ENCODE measurements at places on chromosomes 3 and 15.

- DNase-seq = no peak
Observed at GRCh38 chr3:122691195-122691594, 10.6 kb downstream of the PARP14 start.

- no peak for DNase-seq
Observed at GRCh38 chr3:58575971-58576652, 1.1 kb downstream of the FAM107A start.

DNA sequence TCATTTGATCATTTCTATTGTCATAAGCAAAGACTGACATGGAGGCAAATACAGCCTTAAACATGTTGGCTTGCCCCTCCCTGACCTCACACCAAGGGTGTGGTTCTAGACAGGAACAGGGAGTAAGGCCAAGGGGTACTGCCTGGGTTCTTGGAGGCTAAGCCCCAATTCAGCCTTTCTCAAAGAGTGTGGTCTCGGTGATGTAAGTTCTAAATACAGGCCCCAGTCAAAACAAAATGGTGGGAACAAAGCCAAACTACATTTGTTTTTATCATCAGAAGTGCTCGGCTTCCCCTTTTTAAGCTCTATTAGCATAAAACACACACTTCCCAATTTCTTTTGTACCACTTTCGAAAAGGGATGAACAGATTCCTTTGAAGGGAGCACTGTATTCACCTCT, 129.5 kb downstream of the ATP8B4 start:
- no peak for DNase-seq

- no peak for DNase-seq
Observed at GRCh38 chr15:81529481-81529880, 155.5 kb upstream of the TMC3 start.

GRCh38 chr3:179451265-179452175, at the start of gene GNB4:
Gene GNB4 (minus strand): TSS chr3:179451470. CDS start chr3:179426200, 25,270 bp downstream.
- peak; percentile 6 for DNase-seq

DNA sequence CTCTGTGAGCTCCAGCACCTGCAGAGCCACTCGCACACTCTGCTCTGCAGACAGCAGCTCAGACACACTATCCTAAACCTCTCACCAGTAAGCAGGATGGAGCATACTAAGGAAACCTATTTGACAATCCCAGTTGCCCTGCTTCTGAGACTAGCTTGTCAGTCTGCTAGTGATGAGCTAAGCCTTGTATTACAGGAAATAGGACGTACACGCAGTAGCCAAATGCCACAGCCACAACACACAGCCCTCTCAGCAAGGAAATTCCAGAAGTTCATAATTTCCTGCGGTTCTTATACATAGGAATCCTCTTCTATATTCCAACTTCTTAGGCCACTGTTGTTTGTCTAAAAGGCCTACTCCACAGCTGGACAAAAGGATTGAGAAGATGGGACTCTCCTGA, 74.5 kb downstream of the MYLK start:
- DNase-seq = no peak

- DNase-seq = no peak
Observed at GRCh38 chr15:100457201-100457600, 71.5 kb downstream of the CERS3 start.

DNA sequence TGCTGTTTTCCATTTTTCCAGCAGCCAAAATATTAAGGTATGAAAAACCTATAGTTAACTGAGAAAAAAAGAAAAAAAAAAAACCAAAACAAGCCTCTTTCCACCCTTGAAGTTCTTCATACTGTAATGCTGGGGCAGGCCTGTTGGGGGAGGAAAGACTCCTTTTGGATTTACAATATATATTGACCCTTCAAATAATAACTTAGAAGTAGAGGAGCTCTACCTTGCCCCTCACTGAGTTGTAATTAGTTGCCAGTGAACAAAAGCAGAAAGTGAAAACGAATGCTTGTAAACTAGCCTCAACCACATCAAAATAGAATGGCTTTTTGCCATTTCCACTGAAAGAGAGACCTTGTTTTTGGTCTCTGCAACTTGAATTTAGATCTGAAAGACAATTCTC, 326.6 kb downstream of the NR2F2 start:
- no peak for DNase-seq

DNA sequence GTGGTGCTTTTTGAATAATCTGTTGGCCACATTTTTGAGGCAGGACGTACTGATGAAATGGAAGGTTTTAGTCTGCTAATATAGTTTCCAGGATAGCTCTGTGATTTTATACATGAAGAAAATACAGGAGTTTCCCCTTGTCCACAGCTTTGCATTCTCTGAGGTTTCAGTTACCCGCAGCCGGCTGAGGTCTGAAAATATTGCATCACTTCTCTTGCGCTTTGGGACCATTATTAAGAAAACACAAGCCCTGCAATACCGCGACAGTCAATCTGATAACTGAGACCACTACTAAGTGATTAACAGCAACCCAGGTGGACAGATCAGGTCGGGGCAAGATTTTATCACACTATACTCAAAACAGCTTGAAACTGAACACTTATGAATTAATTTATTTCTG, 33.0 kb downstream of the BLM start:
- DNase-seq = no peak

- no peak for DNase-seq
Observed at GRCh38 chr15:85793641-85794597, 806 bp downstream of the KLHL25 start.

DNA sequence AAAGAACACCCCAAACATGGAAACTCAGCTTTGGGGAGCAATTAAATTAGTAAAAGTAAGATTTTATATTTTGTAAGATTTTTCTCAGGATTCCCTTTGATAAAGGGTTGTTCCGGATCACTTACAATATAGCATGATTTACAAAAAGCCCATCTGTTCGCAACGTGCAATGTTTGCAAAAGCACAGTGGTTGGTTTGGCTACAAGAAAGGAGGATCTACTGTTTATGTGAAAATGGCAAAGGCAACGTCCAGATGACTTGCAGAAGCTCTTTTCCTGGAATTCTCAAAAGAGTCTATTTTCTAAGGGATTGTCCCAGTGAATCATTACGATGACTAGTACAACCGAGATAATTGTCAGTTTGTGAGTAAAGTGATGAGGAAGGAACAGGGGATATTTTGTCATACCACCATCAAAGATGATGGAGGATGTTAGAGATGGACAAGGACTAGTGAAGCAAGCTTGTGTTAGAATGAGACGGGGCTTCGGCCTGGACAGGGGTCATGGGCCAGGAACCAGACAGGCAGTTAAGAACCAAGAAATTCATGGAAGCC, 71.6 kb downstream of the CRYGS start:
- no peak for DNase-seq

- DNase-seq = no peak
Observed at GRCh38 chr15:100180921-100181320, 160.9 kb downstream of the ADAMTS17 start.

GRCh38 chr3:17070161-17070959, 185.6 kb downstream of the PLCL2 start:
- no peak for DNase-seq

- DNase-seq = no peak
Observed at GRCh38 chr3:174495928-174496327, 363.2 kb upstream of the NAALADL2 start.

DNA sequence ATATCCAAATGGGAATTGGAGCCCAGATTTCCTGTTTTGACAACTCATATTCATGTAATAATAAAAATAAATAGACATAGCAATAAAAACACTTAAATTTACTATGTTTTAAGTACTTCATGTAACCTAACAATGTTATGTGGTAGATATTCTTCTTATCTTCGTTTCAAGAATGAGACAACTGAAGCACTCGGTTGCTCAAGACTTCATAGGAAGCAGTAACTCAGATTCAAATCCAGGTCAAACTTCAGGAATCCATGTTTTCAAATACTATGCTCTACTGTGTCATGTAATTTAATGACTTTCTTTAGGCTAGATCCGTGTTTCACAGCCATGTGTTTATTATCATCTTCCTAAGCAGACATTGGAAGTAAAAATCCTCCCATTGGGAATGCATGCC, 492.2 kb downstream of the CNTN3 start:
- no peak for DNase-seq

- no peak for DNase-seq
Observed at GRCh38 chr15:74954515-74954914, 2.1 kb downstream of the RPP25 start.

DNA sequence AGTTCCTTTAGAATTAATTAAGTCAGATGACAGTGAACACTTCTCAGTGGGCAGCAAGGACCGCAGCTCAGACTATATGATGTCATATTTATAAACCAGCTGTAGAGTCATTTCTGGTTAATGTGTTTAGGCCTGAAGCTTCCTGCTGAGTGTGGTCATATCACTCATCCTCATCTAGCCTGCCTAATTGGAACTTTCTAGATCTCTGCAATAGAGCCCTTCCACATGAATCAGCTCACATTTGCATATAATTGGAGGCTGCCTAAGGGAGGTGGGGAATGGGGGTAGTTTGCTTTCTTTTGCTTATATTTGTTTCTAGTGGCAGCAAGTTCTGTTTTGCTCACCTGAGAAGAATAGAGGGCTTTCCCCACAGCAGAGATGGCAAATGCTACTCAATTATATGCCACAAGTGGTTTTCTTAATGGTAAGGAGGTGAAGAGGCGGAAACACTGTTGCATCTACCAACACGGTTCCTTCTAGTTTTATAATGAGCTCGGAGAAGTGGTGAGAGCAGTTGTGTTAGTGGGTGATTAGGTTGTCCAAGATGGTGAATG, 148.1 kb downstream of the KLHL25 start:
- DNase-seq = no peak

DNA sequence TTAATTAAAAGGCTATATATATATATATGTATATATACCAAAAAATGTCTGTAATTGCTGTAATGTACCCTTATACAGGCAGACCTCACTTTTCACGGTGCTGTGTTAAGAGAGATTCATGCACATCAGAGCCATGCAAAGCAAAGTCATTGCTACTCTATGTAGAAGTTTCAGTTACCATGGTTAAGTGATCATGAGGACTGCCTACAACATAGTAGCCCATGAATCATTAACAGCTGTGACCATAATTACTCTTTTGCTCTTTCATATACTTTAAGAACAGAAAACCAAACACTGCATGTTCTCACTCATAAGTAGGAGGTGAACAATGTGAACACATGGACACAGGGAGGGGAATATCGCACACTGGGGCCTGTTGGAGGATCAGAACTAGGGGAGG, 225.3 kb upstream of the EPHA3 start:
- no peak for DNase-seq

GRCh38 chr3:126925411-126926171, 57.3 kb upstream of the PLXNA1 start:
- DNase-seq = no peak

DNA sequence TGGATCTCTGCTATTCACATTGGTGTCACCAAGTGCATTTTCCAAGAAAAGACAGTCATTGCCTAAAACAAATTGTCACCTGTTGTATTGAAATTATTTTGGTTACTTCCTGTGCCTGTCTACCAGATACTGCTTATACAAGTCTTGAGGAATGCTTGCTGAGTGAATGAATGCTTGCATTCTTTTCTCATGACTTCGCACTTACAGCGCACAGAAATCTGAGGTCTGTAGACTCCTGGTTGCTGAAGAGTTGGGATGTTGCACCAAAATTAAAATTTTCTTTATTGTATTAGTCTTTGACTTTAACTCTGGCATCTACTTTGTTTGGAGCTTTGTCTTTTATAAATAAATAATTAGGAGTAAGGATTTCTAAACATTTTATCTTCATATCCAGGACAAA, 28.4 kb downstream of the SH3GL3 start:
- DNase-seq = no peak

DNA sequence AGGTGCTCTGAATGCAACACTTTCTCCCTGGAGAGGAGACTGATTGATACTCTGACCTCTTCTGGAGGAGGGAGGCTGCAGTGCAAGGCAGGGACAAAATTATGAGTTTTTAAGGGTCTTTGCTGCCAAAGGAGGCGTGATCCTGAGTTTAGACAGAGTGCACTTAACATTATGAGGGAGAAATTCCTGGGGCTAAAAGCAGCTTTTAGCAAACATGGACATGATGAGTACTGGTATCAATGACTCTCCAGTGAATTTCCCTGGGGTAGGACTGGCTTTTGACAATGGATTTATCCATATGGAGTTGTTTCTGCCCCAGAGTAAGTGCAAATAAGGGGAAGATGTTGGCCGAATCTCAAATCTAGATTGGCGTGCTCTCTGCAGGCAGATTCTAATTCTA, 133.1 kb downstream of the THSD4 start:
- DNase-seq = no peak

DNA sequence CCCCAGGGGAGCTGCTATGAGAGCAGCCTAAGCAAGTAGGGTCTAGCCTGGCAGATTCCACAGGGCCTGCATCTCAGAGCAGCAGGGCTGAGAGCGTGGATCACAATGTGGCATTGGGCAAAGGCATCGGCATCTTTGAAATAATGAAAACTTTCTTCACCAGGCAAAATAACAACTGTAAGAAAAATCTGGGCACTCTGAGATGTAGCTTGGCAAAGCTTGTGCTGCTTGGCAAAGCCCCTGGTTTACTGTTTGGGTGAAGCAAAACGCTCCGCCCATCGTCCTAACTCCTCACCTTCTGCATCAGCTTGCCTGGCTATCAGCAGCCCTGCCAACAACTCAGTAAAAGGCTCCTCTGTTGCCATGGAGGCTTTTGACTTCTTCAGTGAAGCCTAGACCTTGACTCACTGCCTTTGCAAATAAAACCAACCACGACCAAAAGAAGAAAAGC, 212.8 kb upstream of the EIF1B start:
- DNase-seq = no peak

GRCh38 chr15:73947651-73948050, 21.4 kb downstream of the LOXL1 start:
- no peak for DNase-seq

GRCh38 chr3:156825795-156826143, 384 bp upstream of the LEKR1 start:
- no peak for DNase-seq

GRCh38 chr15:51155891-51156290, 61.2 kb upstream of the TNFAIP8L3 start:
- no peak for DNase-seq

- no peak for DNase-seq
Observed at GRCh38 chr3:71760140-71760539, 6.5 kb downstream of the GPR27 start.

GRCh38 chr15:31487811-31488436, 161.3 kb downstream of the KLF13 start:
- no peak for DNase-seq

DNA sequence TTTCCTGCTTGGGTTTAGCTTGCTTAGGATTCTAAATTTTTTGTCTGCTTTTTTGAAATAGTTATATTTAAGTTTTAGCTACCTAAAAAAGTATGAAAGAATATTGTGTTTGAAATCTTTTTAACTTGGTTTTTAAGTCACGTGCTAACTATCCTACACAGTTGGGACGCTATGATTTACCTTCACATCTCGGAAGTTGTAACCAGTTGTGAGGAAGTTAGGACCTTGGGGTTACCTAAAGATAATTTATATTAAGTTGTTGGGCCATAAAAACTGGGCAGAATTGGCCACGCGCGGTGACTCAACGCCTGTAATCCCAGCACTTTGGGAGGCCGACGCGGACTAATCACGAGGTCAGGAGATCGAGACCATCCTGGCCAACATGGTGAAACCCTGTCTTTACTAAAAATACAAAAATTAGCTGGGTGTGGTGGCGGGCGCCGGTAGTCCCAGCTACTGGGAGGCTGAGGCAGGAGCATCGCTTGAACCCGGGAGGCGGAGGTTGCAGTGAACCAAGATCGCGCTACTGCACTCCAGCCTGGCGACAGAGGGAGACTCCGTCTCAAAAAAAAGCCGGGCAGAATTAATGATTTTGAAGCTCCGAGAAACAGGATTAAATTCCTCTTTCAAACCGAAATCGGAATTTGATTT, 1.0 kb downstream of the ZFAND6 start:
- DNase-seq = no peak

GRCh38 chr3:184275961-184276910, at the start of gene ECE2:
Gene ECE2 (plus strand): TSS chr3:184276022. CDS start chr3:184276154, 132 bp downstream.
- no peak for DNase-seq

- DNase-seq = no peak
Observed at GRCh38 chr3:7242303-7242635, 381.4 kb downstream of the GRM7 start.
